ENCODE measurements at places on chromosomes 3 and 15.

- DNase-seq = peak; percentile 78
Measured at GRCh38 chr3:58058361-58059263, 50.4 kb downstream of the FLNB start.

- peak; percentile 91 for DNase-seq
Measured at GRCh38 chr3:102180280-102180931, 254.4 kb upstream of the ZPLD1 start.

DNA sequence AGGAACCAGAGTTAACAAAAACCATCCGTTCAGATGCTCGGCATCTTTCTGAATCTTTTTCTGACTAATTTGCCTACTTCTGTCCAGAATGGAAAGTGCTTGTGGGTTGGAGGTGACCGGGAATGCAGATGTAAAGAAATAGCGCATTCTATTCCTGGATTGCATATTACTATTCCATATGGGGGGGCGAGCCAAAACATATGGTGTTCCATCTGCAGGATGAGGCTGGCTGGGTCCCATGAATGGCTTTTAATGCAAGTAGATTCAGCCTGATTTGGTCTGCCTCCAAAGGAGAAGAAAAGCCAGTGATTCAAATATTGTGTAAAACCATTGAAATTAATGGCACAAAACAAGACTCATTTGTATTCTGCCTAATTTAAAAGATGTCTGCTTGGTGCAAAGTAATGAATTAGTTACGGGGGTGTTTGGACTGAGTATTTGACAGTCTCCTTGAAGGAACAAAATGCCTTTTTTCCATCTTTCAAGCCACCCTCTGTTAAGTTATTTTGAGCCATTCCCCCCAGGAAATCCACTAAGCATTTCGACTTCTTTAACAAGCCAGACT is 99.0 kb downstream of the ST8SIA2 start:
- peak; percentile 40 for DNase-seq

DNA sequence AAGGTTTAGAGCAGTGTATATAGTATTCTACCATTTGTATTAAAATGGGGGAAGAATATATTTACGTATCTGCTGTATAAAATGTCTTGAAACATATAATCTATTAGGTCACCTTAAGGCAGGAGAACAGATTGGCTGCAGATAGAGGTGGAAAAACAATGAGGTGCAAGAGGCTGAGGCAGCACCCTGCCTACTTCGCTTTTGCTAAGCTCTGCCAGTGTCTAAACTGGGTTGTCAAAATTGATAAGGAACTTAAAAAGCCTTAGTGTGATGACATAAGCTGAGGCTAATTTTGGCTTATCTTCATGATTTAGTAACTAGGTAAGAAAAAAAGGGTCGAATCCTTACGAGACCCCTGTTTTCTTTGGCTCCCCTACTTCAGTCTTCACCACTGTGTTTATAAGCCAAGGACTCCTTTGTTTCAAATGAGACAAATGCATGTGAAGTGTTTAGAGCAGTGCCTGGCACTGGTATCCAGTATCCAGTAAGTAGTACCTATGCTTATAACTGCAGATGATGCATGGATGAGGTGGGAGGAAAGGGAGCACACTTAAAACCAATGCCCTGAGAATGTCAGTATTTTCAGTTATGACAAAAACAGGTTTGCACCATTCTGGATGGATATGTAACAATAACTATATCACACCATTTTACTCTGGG is 45.7 kb downstream of the ARMC8 start:
- no peak for DNase-seq

GRCh38 chr3:120567370-120568201 is 28.6 kb upstream of the NDUFB4 start:
- DNase-seq = no peak

DNA sequence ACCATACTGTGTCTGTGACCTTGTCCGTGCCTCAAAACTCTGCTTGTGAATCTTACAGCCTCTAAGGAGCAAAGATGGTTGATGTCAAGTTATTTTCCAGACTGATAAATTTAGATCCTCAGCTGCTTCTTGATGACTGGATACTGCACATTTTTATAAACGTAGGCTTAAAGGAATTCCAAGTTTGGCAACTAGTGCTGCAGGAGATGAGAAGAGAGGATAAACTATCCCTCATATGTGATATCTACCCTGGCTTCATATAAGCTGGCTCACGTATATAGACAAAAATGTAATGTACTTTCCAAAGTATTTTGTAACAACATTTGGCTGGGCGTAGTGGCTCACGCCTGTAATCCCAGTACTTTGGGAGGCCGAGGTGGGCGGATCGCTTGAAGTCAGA is 89.6 kb downstream of the GMPS start:
- peak; percentile 58 for DNase-seq

- DNase-seq = peak; percentile 96
Measured at GRCh38 chr15:65409036-65409631, 13.6 kb downstream of the IGDCC4 start.

DNA sequence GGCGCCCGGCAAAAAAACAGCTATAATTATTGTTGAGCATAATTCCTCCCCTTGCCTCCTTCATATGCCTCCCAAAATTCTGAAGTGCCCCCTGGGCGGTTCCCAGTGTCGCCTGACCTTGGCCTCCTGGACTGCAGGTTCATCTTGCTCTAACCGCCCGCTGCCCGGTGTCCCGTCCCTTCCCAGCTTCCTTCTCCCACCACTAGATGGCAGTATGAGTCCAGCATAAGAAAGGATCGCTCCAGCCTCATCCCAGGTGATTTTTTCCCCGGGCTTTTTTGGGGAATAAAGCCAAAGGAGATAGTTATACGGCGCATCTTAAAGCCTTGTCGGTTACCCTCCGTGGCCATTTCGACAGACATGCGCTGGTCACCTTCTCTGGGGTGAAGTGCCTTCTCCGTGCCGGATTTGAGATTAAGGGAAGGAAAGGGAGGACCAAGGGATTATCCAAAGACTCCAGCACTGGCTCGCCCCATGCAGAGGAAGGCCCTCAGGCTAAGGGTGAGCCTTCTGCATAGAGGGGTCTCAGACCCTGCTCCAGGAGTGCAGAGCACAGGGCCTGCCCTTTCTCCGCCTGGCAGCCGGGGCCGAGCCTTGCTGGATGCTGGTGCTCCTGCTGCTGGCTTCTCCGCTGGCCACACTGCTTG is 45.8 kb upstream of the TRA2B start:
- DNase-seq = peak; percentile 43

DNA sequence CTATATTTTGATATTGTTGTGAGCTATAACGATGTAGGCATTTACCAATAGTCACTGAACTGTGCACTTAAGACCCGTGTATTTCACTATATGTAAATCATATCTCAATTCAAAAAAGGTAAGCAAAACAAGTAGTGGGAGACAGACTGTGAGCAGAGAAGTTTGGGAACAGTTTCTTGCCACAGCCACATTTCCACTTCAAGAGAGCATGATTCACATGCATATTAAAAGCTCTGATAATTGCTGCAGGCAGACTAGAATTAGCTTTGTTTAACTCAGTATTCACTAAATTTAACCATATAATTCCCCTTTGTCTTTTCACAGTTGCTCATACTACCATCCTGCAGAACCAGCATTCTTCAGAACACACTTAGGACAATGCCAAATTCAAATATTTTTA is 168.4 kb upstream of the ZNF385D start:
- DNase-seq = no peak

DNA sequence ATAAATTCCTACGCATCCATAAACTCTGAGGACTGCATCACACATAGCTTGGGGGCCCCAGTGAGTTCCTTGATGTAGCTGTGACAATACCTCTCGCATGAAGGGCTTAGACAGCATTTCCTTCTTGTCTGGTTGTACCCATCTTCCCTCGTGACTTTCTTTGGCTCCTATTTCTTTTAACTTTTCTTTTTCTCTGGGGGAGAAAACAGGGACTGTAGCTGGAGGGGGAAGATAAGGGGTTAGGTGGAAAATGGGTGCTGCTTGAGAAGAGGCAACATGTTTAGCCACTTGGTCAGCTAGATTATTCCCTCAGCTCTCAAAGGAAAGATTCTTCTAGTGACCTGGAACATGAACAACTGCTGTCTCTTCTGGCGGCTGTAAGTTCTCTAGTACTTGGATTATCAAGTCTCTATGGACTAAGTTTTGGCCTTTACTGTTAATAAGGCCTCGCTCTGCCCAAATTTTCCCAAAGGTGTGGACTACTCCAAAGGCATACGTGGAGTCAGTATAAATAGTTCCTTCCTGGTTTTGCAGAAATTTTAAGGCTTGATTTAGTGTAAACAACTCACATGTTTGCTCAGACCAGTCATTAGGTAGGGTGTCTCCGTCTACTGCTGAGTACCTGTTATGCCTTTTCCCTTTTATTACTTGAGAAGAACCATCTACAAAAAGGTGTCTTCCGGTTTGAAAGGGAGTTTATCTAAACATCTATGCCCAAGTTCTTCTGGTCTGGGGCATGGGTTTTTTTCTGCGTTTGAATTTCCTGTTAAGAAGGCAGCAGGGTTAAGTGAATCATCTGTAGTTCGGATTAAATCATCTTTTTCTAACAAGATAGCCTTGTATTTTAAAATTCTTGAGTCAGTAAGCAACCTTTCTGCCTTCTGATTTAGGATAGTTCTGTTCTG is 21.0 kb upstream of the ATG7 start:
- no peak for DNase-seq

- DNase-seq = peak; percentile 97
Measured at GRCh38 chr3:131903988-131904415, 130.8 kb downstream of the CPNE4 start.

DNA sequence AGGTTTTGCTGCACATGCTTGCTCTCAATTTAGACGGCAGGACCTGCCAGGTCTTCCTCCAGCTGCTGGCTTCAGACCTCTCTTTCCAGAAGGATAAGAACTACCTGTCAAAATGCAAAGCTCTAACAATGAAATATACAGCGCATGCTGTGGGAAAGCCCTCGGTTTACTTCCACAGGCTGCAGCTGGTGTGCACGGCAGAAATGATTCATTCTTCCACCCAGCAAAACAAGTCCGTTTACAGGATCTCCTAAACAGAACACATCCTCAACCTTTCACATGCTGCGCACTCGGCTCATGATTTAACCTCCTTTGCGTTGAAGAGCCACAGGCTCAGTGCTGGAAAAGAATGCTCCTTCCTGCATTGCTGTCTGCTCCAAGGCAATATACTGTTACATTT is 92.4 kb upstream of the WNT5A start:
- DNase-seq = no peak

- peak; percentile 9 for DNase-seq
Measured at GRCh38 chr3:114827495-114827894, 319.6 kb downstream of the ZBTB20 start.

- DNase-seq = peak; percentile 24
Measured at GRCh38 chr3:8987645-8988383, 24.5 kb upstream of the RAD18 start.

DNA sequence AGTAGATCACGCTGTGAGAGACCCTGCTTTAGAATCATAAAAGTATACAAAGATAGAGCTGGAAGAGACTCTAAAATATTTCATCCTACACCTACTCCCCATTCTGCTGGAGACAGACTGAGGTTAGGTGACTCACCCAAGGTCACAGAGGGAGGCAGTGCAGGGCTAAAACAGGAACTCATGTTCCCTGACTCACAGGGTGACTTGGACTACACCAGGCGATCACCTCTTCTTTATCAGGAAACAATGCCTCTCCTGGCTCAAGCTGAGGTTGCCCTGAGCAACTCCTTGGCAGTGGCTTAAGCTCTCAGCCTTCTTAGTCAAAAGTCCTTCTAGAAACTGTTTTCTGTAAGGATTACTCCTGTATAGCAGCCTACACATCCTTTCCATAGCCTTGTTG is 26.4 kb upstream of the TNFAIP8L3 start:
- DNase-seq = peak; percentile 40

GRCh38 chr3:184642631-184643285 is 69.1 kb downstream of the MAGEF1 start:
- DNase-seq = peak; percentile 47

Data from fibroblast of skin of left quadriceps (primary cell).